ENCODE measurements at places on chromosomes 12 and 14.

GRCh38 chr12:54417712-54418440 lies 1.2 kb downstream of the ITGA5 start:
- no peak for DNase-seq

DNA sequence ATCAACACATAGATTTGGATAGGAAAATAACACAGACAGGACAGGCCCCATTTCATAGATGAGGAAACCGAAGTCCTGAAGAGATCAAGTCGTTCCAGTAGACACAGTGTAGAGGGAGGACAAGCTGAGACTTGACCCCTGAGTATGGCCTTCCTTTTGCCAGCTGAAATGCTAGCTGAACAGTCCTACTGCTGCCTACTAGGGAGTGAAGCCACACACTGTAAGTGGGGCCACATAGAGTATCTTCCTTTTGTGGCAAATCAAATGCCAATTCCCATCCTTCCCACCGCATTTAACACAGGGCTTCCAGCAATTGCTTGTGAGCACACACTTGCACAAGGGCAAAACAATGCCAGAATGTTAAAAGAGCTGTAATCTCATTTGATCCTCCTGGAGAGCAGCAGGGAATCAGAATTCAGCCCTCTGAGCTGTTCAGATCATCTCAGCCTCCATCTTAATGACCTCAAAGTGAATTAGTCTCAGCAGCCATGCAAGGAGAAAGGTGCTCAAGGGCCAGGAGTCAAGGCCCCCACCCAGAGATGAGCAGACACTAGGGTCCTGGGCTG lies 380.5 kb downstream of the EMP1 start:
- no peak for DNase-seq

- peak; percentile 70 for DNase-seq
Observed at GRCh38 chr12:22287776-22288621, 46.5 kb downstream of the ST8SIA1 start.

GRCh38 chr12:64780132-64780530 lies 20.9 kb upstream of the GNS start:
- DNase-seq = no peak

GRCh38 chr14:81855007-81855406 lies 321.4 kb upstream of the SEL1L start:
- no peak for DNase-seq

GRCh38 chr14:60642270-60643140 lies 6.8 kb downstream of the SIX1 start:
- no peak for DNase-seq

- DNase-seq = no peak
Observed at GRCh38 chr12:89260841-89261637, 91.3 kb downstream of the DUSP6 start.

DNA sequence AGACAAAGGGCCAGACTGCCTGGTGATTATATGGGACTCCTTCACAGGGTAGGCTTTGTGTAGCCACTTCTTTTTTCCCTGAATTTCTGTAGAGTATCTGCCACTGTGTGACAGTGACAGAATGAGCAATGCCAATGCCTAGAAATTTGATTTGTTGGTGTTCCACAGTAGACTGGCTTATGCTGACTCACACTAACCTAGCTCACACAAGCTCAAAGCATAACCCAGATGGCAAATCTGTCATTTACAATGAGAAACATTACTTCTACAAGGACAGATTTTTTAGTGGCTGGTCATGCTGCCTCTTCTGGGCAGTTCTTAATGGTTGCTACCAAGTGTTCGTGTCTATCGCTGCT lies 15.9 kb downstream of the CFAP251 start:
- DNase-seq = no peak

DNA sequence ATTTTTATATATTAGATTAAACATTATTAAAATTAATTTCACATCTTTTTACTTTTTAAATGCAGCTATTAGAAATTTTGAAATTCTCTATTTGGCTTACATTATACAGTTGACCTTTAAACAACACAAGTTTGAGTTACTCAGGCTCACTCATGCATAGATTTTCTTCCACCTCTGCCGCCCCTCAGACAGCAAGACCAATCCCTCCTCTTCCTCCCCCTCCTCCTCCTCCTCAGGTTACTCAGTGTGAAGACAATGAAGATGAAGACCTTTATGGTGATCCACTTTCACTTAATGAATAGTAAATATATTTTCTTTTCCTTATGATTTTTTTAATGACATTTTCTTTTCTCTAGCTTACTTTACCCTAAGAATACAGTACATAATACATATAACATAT lies 136.2 kb downstream of the LLPH start:
- DNase-seq = no peak

GRCh38 chr12:52172956-52173355 lies 18.9 kb downstream of the KRT80 start:
- no peak for DNase-seq

GRCh38 chr12:38157274-38157932 lies 159.2 kb upstream of the ALG10B start:
- DNase-seq = no peak

- DNase-seq = no peak
Observed at GRCh38 chr12:57733928-57734327, 4.6 kb downstream of the AGAP2 start.

GRCh38 chr14:50388256-50388931 lies 8.3 kb downstream of the CDKL1 start:
- no peak for DNase-seq

GRCh38 chr12:117114784-117115183 lies 15.6 kb upstream of the TESC start:
- no peak for DNase-seq

- no peak for DNase-seq
Observed at GRCh38 chr12:63862969-63863230, 18.4 kb downstream of the SRGAP1 start.

DNA sequence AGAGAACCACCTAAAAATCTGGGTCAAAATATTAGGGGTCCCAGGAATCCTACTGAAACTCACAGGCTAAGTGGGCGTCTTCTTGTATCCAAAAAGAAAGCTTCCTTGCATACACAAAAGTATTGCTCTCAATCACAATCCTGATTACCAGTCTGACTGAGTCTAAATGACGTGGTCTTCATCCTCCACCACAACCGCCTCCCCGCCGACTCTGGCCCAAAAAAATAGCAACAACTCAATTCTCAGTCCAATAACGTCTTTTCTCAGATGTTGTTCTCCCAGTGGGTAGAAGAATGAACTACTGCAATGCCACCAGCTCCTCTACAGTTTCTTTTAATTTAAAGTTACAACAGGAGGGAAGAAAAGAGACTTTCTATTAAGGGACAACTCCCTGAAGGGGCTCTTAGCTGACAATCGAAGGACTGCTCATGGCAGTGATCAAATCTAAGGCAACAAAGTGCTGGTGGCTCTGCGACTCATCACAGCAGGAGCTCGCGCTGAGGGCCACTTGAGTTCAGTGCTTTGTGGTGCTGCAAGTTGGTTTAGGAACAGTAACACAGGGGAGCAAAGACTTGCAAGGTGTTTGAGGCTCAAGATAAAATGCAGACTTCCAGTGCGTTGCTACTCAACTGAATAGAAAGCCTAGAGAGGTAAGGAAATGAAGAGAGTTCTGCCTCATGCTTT lies 394.1 kb downstream of the BCAT1 start:
- DNase-seq = no peak

DNA sequence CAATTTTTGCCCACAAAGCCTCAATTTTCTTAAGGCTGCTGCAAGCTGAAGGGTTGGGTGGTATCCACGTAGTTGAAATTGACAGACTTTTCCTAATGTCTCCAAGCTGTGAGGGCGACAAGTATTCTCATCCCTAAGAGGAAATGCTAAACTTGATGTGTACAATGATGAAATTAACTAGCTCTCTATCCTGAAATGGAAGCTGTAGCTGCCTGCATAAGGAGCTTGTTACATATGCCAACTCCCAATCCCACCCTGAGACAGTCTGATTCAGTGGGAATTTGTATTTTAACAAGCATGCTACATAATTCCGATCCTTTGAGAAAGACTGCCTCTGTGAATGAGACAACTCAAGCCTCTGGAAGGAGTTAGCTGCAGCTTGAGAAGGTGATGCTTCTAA lies 45.7 kb upstream of the MDM1 start:
- DNase-seq = no peak

GRCh38 chr14:22900081-22900799 lies 17.2 kb downstream of the REM2 start:
- peak; percentile 70 for DNase-seq

DNA sequence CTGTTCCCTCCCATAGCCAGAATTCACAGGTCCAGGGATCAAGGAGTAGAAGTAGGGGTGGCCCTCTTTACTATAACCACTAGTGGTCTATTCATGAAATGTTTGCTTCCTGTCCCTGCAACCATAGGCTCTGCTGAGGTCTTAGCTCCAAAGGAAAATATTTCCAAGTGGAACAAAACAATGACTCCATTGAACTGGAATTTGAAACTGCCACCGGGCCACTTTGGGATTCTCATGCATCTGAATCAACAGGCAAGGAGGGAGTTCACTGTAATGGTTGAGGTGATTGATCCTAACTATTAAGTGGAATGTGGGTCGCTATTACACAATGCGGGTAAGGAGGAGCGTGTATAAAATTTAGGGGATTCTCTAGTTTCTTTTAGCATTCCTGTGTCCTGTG lies 197.0 kb downstream of the ETNK1 start:
- peak; percentile 20 for DNase-seq

- no peak for DNase-seq
Observed at GRCh38 chr12:109501299-109501698, 23.9 kb downstream of the UBE3B start.

DNA sequence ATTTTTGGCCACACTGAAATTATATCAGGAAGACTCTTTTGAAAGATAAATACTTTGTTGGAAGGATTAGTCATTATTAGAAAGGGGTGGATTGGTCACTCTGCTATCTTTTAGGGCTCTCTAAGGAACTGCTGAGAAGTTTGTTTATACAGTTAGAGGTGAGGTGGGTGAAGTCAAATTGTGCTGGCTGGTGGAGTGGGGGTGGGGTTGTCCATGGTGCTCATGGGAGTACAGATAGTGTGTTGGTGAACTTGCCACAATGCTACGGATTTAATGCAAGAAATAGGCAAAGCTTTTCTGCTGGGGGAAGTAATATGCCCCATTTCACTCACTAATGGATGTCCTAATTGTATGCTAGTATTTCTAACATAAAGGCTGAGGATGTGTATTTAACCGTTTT lies 35.8 kb downstream of the SUSD6 start:
- DNase-seq = no peak

- no peak for DNase-seq
Observed at GRCh38 chr12:3311027-3311402, 180.0 kb upstream of the PRMT8 start.

DNA sequence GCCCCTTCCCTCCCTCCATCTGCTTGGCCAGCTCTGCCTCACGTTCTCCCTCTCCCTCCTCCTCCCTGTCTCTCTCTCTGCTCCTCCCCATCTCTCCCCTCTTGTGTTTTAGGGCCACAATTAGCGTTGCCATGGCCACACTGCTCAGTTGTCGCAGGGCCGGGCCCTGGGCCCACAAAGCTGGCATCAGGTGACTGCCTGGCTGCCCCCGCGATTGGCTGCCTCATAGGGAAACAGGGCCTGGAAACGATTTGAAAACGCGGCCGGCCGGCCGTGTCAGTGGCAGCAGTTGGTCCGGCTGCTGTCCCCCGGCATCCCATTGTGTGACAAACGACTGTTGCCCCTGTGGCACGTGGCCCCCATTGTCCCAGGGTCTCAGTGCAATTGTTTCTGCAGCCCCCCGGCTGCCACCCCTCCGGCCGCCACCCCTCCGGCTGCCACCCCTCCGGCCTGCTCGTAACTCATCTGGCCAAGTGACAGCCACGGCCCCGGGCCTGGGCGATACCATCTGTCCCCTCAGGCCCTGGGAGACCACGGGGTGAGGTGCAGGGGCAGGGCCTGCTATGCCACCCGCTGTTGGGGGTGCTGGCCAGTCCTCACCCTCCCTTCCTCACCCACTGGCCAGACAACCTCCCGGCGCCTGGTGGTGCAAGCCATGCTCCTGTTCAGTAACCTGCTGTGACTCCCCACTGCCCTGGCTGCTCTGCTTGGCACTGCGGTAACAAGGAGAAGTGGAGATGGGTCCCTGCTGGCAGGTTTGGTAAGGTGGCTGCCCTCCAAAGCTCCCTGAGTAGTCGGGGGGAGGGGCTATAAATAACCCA lies 17.4 kb downstream of the FOXN4 start:
- no peak for DNase-seq

GRCh38 chr12:25787701-25788100 lies 170.8 kb upstream of the RASSF8 start:
- DNase-seq = no peak

DNA sequence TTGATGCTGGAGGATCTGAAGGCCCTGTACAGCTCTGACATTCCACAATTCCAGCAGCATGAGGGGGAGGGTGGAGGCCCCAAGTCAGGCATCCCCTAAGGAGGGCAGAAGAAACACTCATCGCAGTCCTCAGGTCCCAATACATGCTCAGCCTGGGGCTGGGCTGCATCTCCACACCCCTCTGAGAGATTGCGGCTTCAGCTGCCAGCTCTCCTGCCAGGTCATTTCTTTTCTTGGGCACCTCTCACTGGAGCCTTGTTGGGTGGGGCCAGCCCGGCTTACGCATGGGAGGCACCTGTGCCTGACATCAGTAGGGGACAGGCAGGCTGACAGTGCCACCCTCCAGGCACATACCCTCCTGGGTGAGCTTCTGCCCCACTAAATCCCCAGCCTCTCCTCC lies 89.8 kb downstream of the DICER1 start:
- DNase-seq = no peak

DNA sequence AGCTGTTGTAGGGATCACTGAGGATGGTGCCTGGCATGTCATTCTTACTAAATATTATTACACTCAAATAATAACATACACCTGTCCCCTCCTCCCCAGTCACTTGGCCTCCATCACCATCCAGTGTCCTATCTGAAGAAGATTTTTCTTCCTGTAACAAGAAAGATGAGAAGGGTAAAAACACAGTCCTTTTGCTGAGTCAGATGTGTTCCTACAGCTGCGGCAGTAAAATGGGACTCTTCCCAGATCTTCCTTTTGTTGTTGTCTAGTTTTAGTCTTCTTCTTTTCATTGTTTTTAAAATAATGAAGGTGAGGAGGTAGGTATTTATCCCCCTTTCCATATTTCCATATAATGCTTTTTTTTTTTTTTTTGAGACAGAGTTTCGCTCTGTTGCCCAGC lies 83.1 kb upstream of the RFLNA start:
- DNase-seq = no peak

- peak; percentile 3 for DNase-seq
Observed at GRCh38 chr14:81710232-81710845, 176.7 kb upstream of the SEL1L start.

- DNase-seq = no peak
Observed at GRCh38 chr12:98222135-98222534, 293.3 kb upstream of the TMPO start.

GRCh38 chr14:92944976-92945375 lies 22.0 kb downstream of the CHGA start:
- no peak for DNase-seq

- no peak for DNase-seq
Observed at GRCh38 chr12:75848431-75848925, 183.1 kb downstream of the PHLDA1 start.
